ENCODE measurements at places on chromosomes 6 and 20.

- DNase-seq = no peak
Observed at GRCh38 chr6:113184291-113184690, 672.9 kb upstream of the MARCKS start.

GRCh38 chr20:32449057-32449889, 91.1 kb downstream of the ASXL1 start:
- DNase-seq = no peak

DNA sequence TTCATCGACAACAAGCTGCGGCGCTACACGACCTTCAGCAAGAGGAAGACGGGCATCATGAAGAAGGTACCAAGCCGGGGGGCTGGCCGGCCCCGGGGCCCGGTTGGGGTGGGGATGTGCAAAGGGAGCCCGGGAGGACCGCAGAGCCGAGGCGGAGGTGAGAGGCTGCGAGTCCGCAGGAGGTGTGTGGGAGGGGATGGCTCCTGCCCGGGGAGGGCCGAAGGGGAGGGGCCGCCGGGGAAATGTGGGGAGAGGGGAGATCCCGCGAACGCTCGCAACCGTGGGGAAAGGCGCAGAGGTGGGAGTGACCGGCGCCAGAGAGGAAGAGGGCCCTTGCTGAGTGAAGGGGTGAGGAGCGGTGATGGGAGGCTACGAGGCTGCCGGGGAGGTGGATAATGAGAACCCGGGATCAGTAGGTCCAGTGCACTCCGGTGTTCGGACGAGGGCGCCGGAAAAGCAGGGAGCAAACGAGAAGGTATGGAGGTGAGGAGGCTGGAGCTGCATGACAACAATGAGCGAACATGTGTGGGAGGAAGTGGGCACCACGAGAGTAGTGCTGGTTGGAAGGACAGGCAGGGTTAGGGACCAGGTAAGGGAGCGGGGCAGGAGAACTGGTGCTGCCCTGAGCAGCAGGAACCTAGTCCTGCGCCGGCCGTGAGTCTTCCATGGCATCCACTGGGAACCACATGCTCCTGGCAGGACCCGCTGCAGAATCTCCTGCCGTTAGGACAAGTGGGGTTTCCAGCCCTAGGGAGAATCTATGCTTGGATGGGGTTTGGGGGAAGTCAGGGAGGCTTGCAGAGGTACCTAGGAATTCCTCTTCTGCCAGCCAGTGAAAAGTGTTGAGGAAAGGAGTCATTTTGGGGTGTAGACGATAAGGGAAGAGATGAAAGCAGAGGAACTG, 1.3 kb downstream of the SRF start:
- peak; percentile 74 for DNase-seq

DNA sequence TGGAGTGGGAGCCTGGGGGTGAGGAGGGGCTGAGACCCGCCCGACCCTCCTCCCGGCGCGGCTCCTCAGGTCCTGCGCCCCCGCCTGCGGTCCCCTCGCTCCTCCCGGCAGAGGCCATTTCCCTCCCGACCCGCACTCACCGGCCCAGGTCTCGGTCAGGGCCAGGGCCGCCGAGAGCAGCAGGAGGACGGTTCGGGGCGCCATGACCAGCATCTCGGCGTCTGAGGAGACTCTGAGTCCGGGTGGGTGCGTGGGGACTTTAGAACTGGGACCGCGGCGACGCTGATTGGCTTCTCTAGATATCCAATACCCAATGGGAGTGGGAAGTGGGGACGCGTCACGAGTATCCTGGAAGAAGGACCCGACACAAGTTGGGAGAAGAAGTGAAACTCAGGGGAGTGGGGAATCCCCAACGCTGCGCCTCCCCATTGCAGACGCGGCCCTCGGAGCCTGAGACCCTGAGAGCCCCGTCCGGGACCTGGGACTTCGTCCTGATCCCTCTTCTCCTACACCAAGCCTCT, at the start of gene HLA-B:
TSS of gene HLA-B (minus strand) at position 234 of the 521 bp plus-strand sequence. CDS start at position 213, 21 bp downstream.
- DNase-seq = peak; percentile 74

DNA sequence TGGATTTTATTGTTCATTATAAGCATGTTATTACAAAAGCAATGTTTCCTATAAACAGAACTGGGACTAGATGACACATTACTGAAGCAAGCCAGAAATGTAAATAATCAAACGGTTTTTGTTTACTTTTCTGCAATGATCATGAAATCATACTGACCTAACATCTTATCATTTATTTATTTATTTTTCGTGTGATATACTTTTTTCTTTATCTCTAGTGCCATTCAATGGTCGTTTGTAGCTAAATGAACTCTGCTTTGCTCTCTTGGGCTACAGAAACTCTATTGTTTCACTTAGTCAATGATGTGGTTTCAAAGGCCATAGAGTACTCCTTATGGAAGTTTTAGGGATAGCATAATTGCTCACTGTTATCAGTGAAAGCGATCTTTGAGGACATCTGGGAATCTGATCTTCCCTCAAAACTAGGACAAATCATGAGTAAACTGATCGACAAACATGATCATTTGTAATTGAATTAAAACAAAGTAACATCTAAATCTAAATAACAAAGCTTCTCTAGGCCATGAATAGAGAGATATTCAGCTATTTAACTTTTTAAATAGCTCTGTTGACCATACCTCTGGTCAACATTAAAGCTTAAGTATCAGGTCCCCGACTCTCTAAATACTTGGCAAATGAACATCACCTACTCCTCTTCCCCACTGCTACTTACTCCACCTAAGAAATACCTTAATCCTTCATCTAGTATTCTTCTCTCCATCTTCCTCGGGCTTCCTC, 933.4 kb downstream of the TFAP2A start:
- no peak for DNase-seq

DNA sequence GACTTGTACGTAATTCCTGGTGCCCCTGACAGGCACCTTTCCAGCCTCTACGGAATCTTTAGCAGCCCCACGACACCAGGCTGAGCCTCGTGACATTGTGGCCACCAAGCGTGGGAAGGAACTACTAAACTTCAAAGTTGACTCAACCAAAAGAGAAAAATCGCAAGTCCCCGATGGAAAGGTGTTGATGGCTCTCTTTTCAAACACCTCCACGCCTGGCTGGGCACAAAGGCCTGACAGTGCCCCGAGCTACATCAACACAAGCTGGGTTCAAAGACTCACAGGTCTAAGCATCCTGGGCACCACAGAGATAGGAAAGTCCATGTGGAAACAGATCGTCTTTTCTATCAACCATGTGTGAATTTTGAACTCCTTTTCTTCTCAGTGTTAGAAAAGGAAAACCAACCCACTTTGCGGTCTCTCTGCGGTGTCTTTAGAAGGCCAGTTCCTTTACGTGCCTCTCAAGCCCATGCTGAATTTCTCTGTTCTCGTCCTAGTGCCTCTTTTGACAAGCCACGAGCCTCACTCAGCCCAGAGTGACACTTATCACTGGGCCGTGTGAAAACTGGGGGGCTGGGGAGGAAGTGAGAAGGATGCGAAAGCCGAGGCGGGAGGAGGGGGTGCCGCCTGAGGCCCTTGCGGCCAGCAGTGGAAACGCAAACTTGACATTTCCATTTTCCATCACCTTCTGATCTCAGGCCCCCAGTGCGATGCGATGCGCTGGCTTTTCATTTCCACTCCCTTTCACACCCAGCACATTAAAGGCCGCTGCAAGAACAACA, 59.4 kb downstream of the GFOD1 start:
- no peak for DNase-seq

DNA sequence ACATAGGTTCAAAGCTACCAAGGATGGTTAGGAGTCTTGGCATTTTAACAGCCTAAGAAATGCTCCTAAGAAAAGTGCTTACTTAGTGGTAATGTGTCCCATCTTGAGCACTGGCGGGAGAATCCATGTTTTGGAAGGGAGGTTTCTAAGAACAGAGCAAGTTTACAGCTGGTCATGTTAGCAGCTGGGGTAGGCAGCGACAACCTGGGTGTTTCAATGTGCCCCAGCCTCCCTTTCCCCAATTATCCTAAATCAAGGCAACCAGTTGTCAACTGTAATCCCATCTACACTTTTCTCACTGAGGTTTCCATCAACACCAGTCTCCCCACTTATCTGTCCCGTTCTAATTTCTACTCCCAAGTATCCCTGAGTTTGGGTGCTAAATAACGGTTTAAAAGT, 1.6 kb upstream of the JAG1 start:
- no peak for DNase-seq

- DNase-seq = no peak
Observed at GRCh38 chr6:42190554-42191183, 4.1 kb downstream of the GUCA1B start.

DNA sequence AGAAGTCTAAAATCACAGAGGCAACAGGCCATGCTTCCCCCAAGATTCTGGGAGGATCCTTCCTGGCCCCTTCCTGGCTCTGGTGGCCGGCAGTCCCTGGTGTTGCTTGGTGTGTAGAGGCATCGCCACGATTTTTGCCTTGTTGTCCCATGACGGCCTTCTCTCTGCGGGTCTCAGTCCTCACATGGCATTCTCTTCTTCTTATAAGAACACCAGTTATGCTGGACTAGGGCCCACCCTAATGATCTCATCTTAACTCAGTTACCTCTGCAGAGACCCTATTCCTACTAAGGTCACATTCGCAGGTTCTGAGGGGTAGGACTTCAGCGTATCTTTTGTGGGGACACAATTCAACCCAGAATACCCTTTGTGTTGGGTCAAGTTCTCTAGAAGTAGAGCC, 168.0 kb downstream of the LINC00237 start:
- DNase-seq = no peak

- DNase-seq = no peak
Observed at GRCh38 chr6:35494161-35494563, 2.7 kb downstream of the TEAD3 start.

- DNase-seq = no peak
Observed at GRCh38 chr20:14643556-14643955, 306.1 kb upstream of the FLRT3 start.

DNA sequence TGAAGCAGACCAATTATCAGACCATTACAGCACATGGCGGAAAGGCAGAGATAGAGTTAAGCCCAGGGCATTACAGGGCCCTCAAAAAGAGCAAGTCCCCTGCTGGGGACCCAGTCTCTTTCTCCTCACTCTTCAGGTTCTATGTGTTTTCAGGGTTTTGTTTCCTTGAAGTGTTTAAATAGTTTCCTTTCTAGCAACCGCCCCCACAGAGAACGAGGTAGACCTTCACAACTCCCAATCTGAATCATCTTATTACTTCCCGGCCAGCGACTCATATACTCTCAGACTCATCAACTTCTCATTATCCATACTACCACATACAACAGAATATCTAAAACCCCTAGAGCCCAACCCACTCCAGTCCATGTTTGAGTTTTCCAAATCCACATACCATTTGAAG, 526.6 kb upstream of the ARID1B start:
- DNase-seq = no peak

- DNase-seq = no peak
Observed at GRCh38 chr6:56911847-56912246, 43.1 kb upstream of the BEND6 start.

DNA sequence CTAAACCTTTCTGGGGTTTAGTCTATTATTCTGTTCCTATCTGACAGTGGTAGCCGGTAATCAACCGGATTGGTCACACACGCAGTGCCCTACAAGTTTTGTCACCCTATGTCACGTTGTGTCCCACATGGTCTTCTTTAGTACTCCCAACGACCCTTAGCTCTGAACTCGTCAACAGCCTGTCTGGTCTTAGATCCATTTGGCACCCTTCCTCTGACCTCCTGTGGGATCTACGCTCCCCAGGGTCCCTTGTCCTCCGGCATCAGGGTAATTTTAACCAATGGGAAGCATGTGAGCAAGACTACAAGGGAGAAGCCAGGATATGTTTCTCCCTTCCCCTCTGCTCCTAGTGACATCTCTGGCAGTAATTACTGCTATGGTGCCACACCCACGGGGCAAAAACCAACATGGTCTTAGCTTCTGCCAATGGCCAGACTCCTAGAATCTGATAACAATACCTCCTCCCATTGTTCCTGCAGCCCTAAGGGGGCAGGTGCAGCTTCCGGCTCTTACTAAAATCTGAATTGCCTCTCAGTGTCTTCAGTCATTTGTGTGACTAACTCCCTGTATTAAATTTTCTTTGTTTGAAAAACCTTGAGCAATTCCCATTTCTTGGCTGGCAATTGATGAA, 56.6 kb downstream of the MAFB start:
- DNase-seq = peak; percentile 24

DNA sequence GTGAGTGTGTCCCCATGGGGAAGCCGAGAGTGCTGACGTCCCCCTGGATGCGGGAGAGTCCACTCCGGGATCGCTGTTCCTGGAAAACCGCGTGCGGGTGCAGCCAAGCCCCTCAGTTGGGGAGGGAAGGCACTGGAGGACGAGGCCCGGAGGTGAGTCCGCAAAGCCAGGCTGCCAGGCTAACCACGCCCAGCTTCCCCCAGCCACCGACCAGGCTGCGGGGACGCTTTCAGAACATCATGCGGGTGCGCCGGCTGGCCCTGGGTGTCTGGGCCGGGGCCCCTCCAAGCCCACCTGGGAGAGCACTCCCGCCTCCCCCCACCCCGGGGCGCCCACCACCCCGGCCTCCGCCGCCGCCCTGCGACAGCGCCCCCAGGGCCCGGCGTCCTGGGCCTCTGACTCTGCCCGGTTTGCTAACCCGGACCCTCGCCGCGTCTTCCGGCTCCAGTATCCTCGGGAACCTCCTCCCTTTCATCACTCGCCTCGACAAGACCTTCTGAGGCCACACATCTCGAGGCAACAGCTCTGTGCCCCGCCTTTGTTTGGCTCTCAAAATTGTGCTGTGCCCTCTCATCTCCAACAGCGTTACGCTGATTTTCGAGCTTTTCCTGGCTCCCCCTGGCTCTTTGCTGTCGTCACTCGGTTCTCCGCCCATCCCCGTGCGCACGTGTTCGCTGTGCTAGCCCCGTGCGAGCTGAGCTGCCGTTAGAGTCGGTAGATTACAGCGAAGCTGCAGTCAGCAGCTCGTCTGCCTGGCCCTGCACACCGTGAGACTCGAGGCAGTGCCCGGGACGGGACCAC, 47.1 kb upstream of the ENTPD6 start:
- no peak for DNase-seq

DNA sequence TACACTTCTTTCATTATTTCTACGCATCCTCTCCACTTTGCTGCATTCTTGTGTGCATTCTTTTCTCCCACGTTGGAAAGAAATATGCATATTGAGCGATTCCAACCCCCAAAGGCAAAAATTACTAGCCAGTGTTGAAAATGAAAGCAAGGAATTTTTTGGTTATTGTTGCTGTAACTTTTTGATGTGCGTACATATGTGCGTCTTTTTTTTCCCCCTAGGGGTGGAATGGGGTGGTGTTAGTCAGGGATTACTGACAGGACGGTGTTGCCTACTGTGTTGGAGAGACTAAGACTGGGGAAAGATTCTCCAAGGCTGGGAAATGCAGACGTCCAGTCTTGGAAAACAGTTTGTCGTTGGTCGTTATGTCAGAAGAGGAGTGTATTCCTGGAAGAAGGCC, 44.2 kb upstream of the ESR1 start:
- DNase-seq = no peak

GRCh38 chr6:108960601-108961000, 112.4 kb downstream of the ARMC2 start:
- no peak for DNase-seq

Data from ecto neural progenitor cell (in vitro differentiated cells).